ENCODE measurements at places on chromosomes 1 and 21. TPM values are rescaled to one million over a fixed set of nuclear protein-coding genes. Genes with fewer than 3 reads are reported as not detected.

GBP2 gene
- 19.4 TPM for total RNA-seq

OR11L1 gene
- not detected for total RNA-seq

HSD3B1 gene
- total RNA-seq: not detected

C1orf141 gene
- not detected for total RNA-seq

Measured in endothelial cell of umbilical vein (primary cell).